AG04449 (cell line): ENCODE measurements at places on chromosomes 1 and 21.
A peak's percentile ranks its signal among the peaks of the same experiment; 100 is the strongest.

GRCh38 chr21:15071009-15071408, 6.2 kb upstream of the NRIP1 start:
- DNase-seq = no peak

GRCh38 chr1:112852276-112852675, 103.7 kb downstream of the SLC16A1 start:
- DNase-seq = no peak

DNA sequence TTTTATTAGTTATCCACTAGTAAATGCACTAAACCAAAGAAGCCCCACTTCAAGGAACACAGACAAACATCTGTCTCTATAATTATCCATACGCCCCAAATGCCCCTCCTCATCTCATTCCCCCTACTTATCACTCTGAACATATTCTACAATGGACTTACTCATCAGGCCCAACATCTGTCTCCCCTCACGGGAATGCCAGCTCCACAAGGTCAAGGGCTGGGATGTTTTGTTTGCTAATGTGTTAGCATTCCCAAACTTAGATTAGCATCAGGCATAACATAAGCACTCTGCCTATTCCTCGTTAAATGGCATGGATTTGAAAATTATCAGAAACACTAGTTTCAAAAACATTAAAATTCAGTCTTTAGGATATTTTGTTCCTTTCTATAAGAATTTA, 279.5 kb downstream of the DSCAM start:
- DNase-seq = no peak

GRCh38 chr1:21340230-21340945, 50.1 kb upstream of the ECE1 start:
- DNase-seq = no peak

- DNase-seq = no peak
Measured at GRCh38 chr1:28070725-28071593, 17.5 kb downstream of the EYA3 start.

DNA sequence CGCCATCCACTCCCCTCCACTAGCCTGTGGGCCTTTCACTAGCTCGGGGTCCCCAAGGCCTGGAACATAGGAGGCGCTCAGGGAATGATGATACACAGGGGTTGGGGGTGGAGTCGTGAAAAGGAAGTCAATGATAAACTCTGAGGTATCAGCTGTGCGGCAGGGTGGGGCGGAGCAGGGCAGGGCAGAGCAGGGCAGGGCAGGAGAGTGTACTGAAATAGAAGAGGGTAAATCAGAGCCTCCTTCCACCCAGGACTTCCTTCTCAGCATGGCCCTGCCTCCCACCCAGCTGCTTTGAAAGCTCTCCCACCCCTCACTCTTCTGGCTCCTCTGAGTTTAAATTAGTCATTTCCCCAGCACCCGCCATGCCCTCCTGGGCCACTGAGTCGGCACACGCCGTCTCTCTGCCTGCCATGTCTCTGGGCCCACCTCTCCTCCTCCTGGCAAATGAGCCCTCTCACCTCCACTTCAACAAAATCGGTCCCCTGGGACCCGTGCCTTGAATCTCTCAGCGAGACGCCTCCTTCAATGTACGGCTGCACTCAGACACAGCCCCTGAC, 16.9 kb downstream of the CAPZB start:
- DNase-seq = no peak

DNA sequence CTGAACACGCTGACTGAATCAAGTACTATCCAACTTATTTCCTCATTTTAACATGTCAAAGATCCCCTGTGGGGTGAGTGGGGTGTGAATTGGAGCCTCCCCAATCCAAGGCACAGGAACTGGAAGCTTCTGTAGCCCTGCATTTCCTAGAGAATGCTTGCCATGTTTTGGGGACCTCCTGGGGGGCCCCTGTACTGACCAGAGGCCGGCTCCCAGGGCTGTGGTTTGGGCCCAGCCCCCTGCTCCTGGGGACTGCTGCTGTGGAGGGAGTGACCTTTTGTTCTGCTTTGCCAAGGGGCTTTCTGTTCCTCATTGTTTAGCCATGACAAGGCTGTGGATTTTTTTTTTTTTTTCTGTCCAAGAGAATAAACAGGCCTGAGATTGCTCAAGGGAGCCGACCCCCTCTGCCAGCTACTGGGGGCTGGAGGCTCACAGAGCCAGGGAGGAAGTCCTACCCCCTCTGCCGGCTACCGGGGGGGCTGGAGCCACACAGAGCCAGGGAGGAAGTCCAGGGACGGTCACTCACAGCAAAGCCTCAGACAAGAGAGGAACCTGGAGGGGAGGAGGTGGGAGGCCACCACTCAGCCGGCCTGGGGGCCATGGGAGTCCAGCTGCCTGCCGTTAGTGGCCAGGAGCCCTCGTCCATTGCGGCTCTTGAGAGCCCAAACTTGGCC, 17.4 kb downstream of the TNFRSF1B start:
- peak; percentile 23 for DNase-seq

DNA sequence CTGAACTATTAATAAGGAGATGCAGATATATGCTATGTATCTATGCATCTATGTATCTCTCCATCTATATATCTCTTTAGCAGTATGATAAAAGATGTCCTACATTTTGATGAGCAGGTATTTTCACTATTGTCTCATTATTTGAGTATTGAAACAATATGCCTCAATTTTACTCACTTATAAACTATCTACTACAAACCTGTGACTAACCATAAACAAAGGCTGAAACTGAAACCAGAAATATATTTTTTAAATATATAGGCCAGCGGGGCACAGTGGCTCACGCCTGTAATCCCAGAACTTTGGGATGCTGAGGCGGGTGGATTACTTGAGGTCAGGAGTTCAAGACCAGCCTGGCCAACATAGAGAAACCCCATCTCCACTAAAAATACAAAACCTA, 22.0 kb downstream of the EIF4G3 start:
- no peak for DNase-seq

GRCh38 chr1:13666317-13666716, 33.7 kb upstream of the PRDM2 start:
- DNase-seq = no peak

DNA sequence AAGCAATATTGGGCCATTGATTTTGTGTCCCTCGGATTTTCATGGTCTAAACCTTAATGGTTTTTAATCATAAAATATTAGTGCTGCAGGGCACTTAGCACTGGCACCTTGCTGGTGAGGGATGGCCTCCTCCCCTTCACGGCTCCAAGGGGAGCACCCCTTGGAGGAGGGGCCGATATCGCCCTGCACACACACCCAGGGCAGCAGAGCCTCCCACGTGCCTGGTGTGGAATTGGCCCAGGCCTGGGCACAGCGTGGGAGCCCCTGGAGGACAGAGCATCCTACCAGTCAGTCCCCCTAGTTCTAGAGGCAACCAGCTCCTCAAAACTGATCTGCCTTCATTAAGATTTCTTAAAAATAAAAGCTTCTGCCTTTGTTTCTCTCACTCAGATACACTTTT, 90.7 kb upstream of the CSF3R start:
- DNase-seq = no peak

- no peak for DNase-seq
Measured at GRCh38 chr1:172090511-172090817, 249.2 kb downstream of the DNM3 start.
